ENCODE measurements at places on chromosomes 11 and 22. TPM values are rescaled to one million over a fixed set of nuclear protein-coding genes. Genes with fewer than 3 reads are reported as not detected.

Gene TCN1
- not detected for total RNA-seq

Gene TRIM22
- total RNA-seq: 90.5 TPM

GRCh38 chr11:115905341-115906000 is 401.3 kb upstream of the CADM1 start:
- peak; percentile 64 for DNase-seq

Gene SHISA8
- not detected for total RNA-seq

DNA sequence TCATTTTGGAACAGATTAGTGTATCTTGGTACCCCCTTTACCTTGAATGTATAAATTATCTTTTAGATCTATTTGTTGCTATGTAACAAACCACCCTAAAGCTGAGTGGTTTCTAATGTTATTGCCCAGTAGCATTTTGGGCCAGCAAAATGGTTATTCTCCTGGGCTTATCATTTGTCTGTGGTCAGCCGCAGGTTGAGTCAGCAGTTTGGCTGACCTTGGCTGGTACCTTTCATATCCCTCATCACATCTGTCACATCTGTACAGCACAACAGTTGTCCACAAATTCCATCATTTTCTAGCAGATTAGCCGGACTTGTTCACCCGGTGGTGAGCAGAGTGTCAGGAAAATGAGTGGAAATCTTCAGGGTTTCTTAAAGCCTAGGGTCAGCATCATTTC is 588.5 kb upstream of the ARHGAP42 start:
- DNase-seq: peak; percentile 49

Gene ZNF70
- 2.2 TPM for total RNA-seq
